ENCODE measurements at places on chromosomes 6 and 20.
A peak's percentile ranks its signal among the peaks of the same experiment; 100 is the strongest.

- no peak for DNase-seq
Observed at GRCh38 chr20:63194007-63194796, 21.7 kb downstream of the YTHDF1 start.

DNA sequence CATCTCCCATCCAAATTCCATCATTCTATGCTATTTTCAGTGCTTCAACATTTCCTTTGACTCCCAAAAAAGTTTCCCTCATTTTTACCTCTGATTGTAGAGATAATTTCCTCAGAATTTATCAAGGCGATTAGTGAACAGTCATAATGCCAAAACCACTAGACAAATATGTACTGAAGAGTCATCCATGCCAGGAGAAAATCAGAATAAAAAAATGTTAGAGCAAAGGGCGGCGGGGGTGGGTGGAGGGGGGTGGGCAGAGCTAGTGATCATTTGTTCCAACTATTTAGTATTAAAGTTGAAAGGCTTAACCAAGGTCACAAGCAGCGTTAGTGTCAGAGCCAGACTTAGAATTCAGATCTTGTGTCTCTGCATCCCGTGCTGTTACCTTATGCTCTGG is 5.3 kb upstream of the ADGRF5 start:
- DNase-seq, result no peak

DNA sequence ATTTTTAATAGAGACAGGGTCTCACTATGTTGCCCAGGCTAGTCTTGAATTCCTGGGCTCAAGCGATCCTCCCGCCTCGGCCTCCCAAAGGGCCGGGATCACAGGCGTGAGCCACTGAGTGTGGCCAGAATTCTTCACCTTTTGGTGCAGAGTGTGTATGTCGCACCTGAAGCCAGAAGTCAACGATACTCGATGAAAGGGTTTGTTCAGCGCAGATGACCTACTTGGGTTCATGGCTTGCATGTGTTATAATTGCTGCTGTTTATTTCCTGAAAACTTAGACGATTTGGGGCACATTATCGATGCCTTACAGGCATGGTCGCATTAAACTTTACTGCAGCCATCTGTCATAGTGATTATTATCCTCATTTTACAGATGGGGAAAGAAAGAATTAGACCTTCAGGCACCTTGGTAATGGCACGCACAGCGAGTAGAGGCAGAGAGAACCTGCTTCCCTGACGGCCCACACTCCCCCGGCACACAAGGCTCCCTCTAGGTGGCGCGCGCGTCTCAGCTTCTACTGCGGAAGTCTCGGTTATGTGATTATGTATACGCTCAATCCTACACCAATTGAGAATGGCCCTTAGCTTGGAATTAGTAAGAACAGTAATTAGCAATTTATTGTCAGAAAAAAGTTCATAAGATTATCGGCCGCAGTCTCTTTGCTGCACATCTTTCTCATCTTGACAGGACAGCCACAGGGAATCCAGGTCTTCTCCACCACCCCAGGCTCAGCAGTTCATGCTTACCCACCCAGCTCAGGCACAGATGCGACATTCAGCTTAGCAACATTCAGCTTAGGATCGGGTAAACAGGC is 212.8 kb upstream of the PROKR2 start:
- DNase-seq, result peak; percentile 73

GRCh38 chr6:111672761-111673450 is 67.2 kb upstream of the TRAF3IP2 start:
- DNase-seq, result no peak

- DNase-seq, result no peak
Observed at GRCh38 chr20:44731657-44732056, 14.0 kb upstream of the KCNK15 start.

GRCh38 chr20:37737826-37738420 is 44.1 kb downstream of the CTNNBL1 start:
- DNase-seq, result no peak

DNA sequence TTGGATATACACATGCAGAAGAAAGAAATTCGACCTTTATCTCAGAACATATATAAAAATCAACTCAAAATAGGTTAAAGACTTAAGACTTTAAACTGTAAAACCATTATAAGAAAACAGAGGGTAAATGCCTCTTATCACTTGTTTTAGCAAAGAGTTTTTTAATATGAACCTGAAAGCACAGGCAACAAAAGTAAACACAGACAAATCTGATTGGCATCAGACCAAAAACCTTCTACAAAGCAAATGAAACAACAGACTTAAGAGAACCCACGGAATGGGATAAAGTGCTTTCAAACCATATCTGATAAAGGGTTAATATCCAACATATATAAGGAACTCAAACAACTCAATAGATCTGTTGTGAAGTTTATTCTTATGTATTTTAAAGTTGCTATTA is 309.9 kb upstream of the OPRM1 start:
- peak; percentile 2 for DNase-seq

DNA sequence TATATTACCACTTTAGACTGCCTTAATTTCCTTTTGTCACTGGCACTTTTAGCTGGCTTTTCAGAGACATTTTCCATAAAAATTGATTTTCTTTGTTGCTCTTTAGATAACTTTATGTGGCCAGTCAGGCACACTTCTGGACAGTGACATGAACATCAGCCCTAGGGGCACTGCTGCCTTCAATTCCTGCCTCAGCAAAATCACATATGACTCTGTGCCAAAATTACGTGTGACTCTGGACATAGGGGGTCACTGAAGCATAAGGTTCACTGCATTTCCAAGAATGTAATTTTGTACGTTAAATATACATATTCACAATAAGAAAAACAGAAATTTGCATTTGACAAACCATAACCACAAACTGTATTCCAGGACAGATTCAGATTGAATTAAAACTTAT is 66.5 kb downstream of the ESF1 start:
- DNase-seq, result no peak

GRCh38 chr6:143807103-143807772 is 35.9 kb upstream of the LTV1 start:
- DNase-seq, result no peak

DNA sequence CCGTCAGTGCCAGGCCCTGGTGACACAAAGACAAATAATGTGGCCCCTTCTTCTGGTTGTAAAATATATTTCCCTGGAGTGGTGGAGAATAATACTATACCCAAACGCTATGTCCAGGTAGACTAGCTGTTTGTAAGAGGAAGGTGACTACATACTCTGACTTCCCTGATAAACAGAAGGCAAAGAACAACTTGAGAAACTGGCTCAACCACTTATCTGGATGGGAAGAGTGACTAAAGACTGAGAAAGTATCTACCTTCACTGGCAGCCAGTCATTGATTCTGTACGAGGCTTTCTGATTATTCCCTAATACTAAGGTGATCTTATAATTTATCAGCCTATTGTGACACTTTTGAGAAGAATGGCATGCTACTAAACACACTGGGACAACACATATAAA is 569.7 kb downstream of the EPHA7 start:
- DNase-seq, result no peak

GRCh38 chr6:35071347-35071994 is 69.7 kb downstream of the TCP11 start:
- no peak for DNase-seq

DNA sequence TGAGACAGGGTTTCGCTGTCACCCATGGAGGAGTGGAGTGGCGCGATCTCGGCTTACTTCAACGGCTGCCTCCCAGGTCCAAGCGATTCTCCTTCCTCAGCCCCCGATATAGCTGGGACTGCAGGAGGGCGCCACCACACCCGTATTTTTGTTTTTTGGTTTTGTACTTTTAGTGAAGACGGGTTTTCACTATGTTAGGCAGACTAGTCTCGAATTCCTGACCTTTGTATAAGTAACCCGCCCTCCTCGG is 115.4 kb upstream of the BTN3A2 start:
- no peak for DNase-seq

DNA sequence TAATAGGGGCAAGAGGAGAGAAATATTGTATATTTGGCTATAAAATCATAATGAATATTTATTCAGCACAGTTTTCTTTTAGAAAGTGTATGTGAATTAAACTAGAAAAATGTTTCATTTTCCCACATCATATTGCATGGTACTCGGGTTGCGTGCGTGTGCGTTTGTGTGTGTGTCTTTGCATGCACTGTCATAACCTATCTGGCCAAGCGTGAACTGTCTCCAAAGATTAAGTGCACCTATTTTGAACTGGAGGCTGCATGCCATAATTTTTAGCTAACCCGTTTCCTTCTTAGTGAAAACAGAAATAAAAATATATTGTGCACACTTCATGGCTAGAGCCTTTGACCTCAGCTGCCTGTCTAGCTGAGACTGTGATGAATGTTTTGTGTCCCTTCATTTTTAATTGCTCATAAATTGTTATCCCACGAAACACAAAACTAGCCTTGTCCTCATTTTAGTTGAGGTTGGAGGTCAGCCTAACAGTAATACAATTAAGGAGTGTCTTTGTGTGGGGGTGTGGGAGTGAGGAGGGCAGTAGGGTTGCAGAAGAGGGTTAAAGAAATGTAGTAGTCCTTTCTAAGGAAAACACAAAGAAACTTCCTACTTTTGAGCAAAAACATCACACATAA is 336.1 kb upstream of the POU3F2 start:
- DNase-seq, result no peak

DNA sequence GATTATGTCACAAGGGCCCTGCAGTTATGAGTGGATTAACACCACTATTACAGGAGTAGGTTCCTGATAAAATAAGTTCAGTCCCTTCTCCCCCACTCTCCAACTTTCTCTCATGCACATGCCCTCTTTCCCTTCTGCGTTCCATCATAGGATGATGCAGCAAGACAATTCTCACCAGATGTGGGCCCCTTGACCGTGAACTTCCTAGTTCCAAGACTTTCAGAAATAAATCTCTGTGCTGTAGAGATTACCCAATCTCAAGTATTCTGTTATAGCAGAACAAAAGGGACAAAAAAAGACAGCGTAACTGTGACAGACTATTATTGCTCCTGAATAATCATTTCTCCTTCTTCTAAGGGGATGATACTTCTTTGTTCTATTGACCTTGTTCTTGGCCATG is 33.8 kb upstream of the TMEM244 start:
- DNase-seq, result no peak

GRCh38 chr20:50852085-50852484 is 57.2 kb downstream of the BCAS4 start:
- no peak for DNase-seq

- peak; percentile 8 for DNase-seq
Observed at GRCh38 chr6:124741341-124741740, 220.9 kb upstream of the RNF217 start.

GRCh38 chr20:2281563-2281962 is 14.2 kb upstream of the TGM3 start:
- no peak for DNase-seq

DNA sequence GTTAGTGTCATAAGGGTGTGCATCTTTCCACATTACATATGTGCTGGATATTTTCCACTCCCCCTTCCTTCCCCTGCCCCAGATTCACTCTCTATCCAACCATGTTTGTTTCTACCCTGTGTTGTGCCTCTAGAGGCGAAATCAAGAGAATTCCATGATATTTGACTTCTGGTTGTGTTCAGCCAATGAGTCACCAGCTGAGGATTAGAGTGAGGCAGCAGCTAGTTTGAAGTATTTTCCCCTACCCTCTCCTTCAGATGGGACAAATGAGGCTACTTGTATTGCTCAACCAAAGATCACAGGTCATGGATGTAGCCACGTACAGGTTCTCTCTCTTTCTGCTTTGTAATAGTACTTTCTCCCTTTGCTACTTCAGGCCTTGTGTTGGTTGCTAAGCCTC is 24.5 kb upstream of the OR2J2 start:
- peak; percentile 56 for DNase-seq

- no peak for DNase-seq
Observed at GRCh38 chr20:47876311-47877088, 91.2 kb upstream of the SULF2 start.

DNA sequence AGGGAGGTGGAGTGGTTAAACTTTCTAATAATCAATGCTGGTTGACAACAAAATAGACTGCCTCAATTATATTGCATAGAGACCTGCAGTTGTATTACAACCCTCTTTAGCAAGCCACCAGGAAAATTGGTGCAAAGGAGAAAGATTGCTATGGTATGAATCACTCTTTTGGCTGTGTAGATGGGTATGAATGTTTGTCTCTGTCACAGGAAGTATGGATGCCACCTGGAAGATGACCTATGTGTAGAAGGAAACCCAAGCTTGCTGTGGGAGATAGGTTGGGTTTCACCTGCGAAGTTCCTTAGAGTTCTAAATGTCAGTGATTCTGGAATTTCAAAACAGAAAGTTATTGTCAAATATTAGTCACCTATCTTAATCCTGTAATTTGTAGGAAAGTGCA is 134.6 kb downstream of the SOBP start:
- peak; percentile 29 for DNase-seq

- no peak for DNase-seq
Observed at GRCh38 chr6:169141671-169142537, 111.7 kb downstream of the THBS2 start.

DNA sequence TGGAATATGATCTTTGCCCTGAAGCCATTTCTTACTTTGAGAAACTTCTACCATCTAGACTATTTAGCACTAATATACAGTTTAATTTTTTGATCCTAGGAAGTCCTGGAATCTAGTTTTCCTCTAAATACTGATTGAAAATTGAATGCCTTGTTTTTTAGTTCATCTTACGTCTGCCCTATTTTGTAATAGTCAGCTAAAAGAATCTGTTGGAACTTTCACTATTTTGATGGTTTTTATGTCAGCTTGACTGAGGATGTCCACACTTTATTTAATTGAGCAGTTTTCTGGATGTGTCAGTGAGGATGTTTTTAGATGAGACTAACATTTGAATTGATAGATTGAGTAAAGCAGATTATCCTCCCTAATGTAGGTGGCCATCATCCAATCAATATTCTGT is 8.4 kb downstream of the OR12D2 start:
- DNase-seq, result no peak

DNA sequence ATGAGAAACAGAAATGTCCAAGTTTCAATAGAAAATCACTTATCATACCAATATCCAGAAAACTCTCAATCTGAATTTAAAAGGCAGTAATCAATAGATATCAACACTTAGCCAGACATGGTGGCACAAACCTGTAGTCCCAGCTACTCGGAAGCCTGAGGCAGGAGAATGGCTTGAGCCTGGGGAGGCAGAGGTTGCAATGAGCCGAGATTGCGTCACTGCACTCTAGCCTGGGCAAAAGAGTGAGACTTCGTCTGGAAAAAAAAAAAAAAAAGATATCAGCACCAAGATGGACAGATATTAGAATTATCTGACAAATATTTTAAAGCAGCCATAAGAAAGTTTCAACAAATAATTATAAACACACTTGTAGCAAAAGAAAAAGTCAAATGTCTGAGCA is 47.0 kb downstream of the TCP11 start:
- no peak for DNase-seq

DNA sequence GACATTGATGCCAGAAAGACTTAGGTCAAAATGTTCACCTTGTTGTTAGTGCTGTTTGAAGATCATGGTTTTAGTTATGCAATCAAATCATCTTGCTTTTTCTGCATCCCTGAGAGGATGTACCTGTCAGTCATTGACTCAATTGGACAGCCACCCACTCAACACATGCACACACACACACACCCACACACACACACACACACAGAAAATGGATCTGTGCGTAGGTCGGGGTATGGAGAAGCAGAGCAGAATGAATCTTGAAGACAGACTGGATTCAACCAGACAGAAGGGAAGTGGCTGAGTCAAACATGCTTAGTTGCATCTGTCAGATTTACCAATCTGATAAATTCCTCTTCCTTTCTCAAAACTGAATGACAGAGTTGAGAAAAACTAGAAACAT is 19.1 kb upstream of the ZSCAN23 start:
- no peak for DNase-seq

Measured in A172 (cell line).